ENCODE measurements at places on chromosomes 6 and 20. TPM values are rescaled to one million over a fixed set of nuclear protein-coding genes. Genes with fewer than 3 reads are reported as not detected.

ACOT13 gene
- 10.2 TPM for total RNA-seq

PPP1R16B gene
- total RNA-seq: 4.4 TPM

OR2B6 gene
- total RNA-seq: not detected

FRK gene
- 0.90 TPM for total RNA-seq

OOEP gene
- not detected for total RNA-seq

GRCh38 chr6:119481976-119482375, 132.4 kb upstream of the MAN1A1 start:
- DNase-seq: no peak
- H3K27me3 ChIP-seq: no peaks in the 10 kb centered on the region
- H3K4me1 ChIP-seq: no peaks in the 10 kb centered on the region
- H3K27ac ChIP-seq: no peak overlapping the region

- peak; percentile 17 for DNase-seq
- H3K4me3 ChIP-seq: peak within 1 kb of the TSS; percentile 44
- H3K36me3 ChIP-seq: no peaks in the 10 kb centered on the region
- peaks cover 30% of the 10 kb centered on the region for H3K4me1 ChIP-seq
Observed at GRCh38 chr20:54475334-54476168, at the start of gene DOK5. DOK5 (plus strand) TSS chr20:54475593; CDS start chr20:54475947, 354 bp downstream.

- peaks cover 10% of the 10 kb centered on the region for H3K4me1 ChIP-seq
- H3K27ac ChIP-seq: no peak overlapping the region
- DNase-seq: no peak
- H3K27me3 ChIP-seq: no peaks in the 10 kb centered on the region
Observed at GRCh38 chr6:34511214-34511914, 44.8 kb downstream of the SPDEF start.
